T-helper 2 cell (primary cell): ENCODE measurements at places on chromosomes 7 and 10.

DNA sequence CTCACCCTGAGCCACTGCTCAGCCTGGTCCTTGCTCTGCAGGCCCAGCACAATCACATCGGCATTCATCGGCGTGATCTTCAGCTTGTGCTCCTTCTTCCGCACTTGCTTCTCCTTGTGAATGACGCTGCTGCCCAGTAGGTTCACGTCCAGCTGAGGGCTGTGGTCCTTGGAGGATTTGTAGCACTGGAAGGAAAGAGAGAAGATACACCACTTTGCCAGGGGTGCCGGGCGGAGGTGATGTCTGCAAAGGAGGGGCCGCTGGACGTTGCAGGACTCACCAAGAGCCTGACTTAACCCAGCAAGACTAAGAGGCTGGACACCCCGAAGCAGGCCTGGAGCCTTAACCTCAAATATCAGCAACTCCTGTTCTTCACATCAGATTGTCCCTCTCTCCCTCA is 74.8 kb downstream of the VWA2 start:
- DNase-seq, result no peak

GRCh38 chr10:113433711-113434110 is 119.1 kb upstream of the HABP2 start:
- DNase-seq, result no peak

- no peak for DNase-seq
Measured at GRCh38 chr7:40544221-40544723, 409.5 kb downstream of the SUGCT start.

- no peak for DNase-seq
Measured at GRCh38 chr10:17533731-17534130, 79.3 kb upstream of the ST8SIA6 start.

DNA sequence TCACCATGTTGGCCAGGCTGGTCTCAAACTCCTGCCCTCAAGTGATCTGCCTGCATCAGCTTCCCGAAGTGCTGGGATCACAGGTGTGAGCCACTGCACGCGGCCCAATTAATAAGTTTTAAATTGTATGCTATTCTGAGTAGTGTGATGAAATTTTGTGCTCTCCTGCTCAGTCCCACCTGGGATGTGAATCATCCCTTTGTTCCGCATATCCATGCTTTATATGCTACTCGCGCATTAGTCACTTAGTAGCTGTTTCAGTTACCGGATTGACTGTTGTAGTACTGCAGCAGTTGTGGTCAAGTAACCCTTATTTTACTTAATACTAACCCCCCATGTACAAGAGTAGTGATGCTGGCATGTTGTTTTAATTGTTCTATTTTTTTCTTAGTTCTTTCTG is 47.3 kb upstream of the OIT3 start:
- no peak for DNase-seq

- DNase-seq, result no peak
Measured at GRCh38 chr7:141128506-141128905, 54.6 kb downstream of the TMEM178B start.

DNA sequence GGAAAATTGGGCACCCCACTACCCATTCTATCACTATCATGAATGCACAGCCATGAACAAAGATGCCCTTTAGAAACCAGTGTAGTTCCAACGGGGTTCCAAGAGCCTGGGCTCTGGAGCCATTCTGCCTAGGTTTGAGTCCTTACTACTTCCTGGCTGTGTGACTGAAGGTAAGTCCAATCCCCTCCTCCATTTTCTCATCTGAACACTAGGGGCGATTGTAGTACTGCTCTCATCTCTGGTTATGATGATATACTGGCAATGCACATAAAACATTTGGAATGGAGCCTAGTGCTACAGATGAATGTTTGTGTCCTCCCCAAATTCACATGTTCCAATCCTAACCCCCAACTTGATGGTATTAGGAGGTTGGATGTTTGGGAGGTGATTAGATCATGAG is 28.1 kb upstream of the CDH23 start:
- DNase-seq, result no peak

GRCh38 chr7:22653951-22654350 is 73.0 kb upstream of the IL6 start:
- no peak for DNase-seq

- no peak for DNase-seq
Measured at GRCh38 chr7:131222171-131222570, 105.5 kb upstream of the MKLN1 start.

GRCh38 chr10:33352175-33352574 is 17.7 kb upstream of the NRP1 start:
- DNase-seq, result no peak
